ENCODE measurements at places on chromosomes 1 and 21.

- DNase-seq, result no peak
These were observed 36.6 kb downstream of the ITPKB start for GRCh38 chr1:226702318-226702956.

GRCh38 chr1:226217273-226217672, 6.2 kb upstream of the MIXL1 start:
- no peak for DNase-seq

DNA sequence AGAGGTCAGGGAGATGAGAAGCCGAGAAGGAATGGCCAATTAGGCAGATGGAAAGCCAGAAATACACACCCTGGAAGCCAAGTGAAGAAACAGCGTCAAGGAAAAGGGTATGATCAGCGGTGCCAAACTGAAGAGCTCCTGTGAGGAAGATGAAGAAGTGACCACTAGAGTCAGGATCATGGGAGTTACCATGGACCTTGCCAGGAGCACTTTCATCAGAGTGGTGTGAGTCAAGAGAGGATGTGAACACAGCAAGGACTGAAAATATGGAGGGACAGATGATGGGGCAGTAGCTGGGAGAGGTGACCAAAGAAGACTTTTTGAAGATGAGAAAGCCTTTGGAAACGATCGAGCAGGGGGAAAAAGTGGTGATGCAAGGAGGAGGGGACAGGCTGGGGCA, 50.4 kb downstream of the CD34 start:
- no peak for DNase-seq

DNA sequence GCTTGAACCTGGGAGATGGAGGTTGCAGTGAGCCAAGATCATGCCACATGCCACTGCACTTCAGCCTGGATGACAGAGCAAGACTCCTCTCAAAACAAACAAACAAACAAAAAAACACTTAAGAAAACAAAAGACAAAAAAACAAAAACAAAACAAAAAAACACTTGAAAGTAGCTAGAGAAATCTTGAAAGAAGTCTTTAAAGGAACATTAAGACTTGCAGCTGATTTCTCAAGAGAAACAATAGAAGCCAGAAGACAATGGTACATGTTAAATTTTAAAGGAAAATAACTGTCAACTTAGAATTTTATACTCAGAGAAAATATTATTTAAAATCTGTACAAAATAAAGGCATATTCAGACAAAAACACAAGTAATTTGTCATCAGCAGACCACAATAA, 71.3 kb downstream of the HLX start:
- no peak for DNase-seq

DNA sequence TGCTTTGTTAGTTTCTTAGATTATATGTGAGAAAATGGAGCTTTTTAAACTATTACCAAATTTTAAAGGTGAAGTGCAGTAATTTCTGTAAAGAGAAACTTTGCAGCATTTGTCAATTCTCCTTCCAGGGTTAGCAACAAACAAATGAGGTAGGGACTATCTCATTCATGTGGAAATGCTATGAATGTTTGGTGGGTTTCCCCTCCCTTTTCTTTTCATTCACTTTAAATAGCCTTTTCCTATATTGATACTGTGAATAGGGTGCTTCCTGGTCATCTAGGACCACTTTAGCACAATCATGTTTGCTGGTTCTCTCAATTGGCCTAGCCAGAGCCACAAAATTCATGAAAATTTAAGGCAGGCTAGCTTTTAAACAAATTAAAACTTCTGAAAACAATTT, 20.6 kb downstream of the ZBTB37 start:
- no peak for DNase-seq

DNA sequence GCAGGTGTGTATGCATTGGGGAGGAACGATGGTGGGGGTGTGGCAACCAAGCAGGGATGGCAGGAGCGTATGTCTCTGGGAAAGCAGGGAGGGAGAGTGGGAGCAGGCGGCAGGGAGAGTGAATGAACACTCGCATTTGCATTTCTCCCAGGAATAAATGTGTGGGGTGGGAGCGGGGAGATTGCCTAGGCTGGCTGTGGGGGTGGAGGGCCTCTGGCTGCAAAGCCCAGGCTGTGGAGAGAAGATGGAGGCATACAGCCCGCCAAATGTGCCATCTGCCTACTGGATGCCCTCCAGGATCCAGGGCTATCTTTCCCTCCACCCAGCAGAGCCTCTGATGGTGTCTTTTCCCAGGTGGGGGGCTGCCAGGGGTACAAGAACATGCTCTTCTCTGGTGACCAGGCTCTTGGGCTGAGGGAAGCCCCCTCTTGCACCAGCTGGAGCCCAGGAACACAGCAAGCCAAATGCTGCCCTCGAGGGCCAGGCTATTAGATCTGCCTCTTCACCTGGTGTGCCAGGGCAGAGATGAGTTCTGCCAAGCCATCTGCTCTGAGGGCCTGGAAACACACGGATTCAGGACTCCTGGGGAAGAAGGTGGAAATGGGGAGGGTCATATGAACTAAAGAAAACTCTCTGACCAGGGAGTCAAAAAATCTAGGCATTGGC, 1.7 kb upstream of the OPTC start:
- DNase-seq, result no peak

GRCh38 chr21:45910548-45911221, 70.9 kb upstream of the COL6A1 start:
- no peak for DNase-seq

DNA sequence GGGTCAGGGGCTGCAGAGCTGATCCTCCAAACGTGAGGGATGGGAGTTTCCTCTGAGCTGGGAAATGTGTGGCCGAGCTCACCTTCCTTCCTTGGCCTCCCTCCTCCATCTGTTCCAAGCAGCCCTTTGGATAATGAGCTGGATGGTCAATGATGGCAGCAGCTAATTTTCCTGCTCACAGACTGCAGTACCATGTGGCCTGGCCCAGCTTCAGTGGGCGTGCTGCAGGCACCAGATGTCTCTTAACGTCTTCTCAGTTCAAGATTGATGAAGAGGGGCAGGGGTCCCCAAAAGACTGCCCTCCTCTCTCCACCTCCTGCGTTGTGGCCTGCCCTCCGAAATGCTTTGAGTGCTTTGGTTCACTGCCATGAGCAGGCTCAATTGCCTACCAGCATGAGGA, 86.0 kb downstream of the UBIAD1 start:
- no peak for DNase-seq

DNA sequence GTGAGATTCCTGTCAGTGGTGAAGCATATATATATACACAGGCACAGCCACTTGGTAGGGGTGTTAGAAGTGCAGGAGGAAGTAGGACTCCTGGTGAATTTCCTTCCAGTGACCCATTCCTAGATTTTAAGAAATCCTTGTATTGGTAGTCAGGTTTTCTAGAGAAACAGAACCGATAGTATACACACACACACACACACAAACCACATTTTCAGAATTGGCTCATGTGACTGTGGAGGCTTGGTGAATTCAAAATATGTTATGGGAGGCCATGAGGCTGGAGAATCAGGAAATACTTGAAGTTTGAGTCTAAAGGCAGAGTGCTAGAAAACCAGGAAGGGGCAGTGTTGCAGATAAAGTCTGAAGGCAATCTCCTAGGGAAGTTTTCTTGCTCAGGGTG, 114.2 kb downstream of the FCRL5 start:
- DNase-seq, result no peak

GRCh38 chr1:89429062-89429461, 65.2 kb downstream of the GBP6 start:
- no peak for DNase-seq

DNA sequence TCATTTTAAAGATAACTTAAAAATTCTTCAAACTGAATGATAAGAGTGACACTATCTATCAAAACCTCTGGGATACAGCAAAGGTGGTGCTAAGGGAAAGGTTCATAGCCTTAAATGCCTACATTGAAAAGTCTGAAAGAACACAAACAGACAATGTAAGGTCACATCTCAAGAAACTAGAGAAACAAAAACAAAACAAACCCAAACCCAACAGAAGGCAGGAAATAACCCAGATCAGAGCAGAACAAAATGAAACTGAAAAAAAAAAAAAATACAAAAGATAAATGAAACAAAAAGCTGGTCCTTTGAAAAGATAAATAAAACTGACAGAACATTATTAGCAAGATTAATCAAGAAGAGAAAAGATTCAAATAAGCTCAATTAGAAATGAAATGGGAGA, 6.8 kb downstream of the ODF2L start:
- peak; percentile 61 for DNase-seq

GRCh38 chr1:67853704-67854103, 20.4 kb upstream of the GNG12 start:
- no peak for DNase-seq

DNA sequence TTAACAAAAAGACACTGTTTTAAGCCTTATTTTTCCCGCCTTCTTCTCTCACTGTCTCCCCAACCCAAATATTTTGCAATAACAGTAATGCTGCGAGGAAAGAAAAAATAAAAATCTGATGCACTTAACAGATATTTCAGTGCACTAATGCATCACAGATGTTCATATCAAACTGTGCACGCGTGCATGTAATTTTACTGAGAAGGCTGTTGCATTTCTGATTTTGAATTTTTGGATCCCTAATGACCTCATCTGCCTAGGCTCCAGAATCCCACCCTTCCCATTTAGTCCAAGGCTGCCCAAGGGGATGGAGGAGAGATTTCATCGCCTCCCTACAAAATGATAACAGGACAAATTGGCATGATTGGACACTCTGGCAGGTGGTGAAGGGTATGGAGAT, 5.5 kb downstream of the TRABD2B start:
- DNase-seq, result no peak

DNA sequence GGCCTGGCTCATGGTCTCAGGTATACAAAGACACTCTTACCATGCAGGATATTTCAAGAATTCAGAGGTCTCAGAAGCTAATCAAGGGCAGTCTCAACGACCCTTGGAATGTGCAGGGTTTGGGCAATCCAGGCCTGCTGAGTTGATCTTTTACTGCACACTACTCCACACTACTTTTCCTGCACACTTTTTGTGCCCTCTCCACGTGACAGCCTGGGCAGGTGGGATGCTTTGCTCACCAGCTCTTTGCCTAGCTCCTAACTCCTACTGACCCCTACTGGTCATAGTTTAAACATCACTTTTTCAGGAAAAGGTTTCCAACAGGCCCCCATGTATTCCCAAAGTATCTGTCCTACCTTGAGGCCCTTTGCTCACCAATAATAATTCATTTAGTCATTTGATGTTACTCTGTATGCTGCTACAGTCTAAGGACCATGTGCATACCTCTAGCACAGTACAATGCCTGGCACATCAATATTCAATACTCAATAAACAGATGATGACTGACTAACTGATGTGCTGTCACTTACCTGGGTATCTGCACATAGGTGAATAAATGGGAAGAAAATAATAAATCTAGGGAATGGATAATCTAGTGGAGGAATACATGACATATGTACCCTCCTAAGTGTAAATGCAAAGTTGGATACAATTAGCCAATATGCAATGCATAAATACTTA, 9.6 kb downstream of the DUSP23 start:
- DNase-seq, result no peak

DNA sequence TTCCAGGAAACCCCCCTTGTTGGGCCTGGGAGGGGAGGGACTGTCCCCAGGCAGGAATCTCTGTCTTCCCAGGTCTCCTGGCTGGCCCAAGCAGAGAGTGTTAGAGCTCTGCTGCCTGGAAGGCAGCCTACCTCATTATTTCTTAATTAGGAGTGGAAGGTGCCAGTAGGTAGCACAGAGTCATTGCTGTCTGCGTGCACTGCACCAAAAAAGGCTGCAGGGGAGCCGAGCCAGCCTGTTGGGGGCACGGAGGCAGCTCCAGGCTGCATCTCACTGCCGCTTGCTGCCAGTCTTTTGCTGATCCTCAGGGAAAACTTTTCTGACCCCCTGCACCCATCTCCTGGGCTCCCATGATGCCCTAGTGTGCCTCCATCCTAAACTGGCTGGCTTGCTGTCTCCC, 58.1 kb downstream of the LRRN2 start:
- DNase-seq, result no peak

GRCh38 chr1:18630511-18631495, at the start of gene PAX7:
PAX7 (plus strand) TSS chr1:18630846; CDS start chr1:18631604, 758 bp downstream.
- DNase-seq, result no peak

- no peak for DNase-seq
These were observed 15.7 kb upstream of the LMNA start for GRCh38 chr1:156098784-156099183.

DNA sequence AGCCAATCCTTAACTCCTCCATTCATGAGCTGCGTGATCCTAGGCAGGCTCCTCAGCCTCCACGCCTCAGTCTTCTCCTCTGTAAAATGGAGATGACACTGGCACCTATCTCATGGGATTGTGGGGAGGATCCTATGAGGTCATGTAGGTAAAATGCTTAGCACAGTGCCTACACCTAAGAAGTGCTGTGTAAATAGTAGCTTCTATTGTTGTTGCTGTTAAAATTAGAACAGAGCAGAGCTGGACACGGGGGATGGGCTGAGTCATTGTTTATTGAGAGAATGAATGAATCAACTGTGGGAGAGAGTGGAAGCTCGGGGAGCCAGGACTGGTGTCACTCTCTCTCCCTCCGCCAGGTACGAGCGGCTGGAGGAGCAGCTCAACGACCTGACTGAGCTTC, 43.0 kb downstream of the TMCC2 start:
- DNase-seq, result no peak

DNA sequence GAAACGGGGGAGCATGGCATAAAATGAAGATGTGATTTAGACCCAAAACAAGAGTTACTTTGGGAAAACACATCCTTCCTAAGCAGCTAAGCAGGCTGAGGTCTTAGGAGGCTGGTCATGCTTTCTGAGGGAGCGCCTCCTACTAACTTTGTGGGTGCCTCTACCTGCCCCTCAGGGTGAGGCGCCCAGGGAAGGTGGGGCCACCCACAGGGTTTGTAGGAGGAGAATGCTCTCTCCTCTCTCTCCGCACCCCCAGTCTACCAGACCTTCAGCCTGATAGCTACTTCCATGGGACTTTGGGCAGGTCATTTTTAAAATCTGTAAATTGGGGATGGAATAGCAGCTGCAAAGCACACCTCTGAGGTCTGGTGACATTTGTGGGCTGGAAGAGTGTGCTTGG, 23.8 kb downstream of the SLC27A3 start:
- no peak for DNase-seq

DNA sequence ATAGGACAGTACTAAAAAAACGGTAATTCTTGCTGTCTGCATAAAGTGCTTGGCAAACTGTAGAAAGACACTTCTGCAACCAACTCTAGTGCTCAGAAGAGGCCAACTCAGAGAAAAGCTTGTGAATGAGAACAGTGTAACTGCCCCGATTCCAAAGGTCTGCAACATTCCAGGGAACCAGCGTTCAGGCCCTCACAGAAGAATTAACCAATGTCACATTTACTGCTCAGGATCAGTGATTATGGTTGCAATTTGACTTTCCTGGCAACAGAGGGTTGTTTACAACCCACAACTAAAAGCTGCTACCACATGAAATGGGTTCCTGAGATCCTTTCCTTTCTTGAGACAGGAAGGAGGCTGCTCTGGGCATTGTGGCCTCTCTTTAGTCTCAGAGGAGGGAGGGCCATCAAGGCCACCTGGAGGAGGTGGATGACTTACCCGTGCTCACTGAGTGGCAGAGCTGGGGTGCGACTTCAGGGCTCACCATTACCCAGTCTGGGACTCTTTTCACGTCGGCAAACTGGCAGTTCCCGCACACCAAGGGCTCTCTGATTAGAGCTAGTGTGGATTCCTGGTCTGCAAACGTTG, 15.3 kb downstream of the SRSF4 start:
- no peak for DNase-seq

GRCh38 chr21:26684889-26685288, 111.8 kb upstream of the CYYR1 start:
- DNase-seq, result no peak

Data from CD4-positive, alpha-beta T cell treated with Interleukin-4 for 1 hour (primary cell).